Lung microvascular endothelial cell (primary cell): ENCODE measurements at places on chromosomes 6 and 20. TPM values are rescaled to one million over a fixed set of nuclear protein-coding genes. Genes with fewer than 3 reads are reported as not detected.

GRCh38 chr20:38046572-38046971 lies 13.0 kb downstream of the RPRD1B start:
- DNase-seq: no peak

- DNase-seq: no peak
These were observed 401.6 kb upstream of the SULF2 start for GRCh38 chr20:48186915-48187314.

GRCh38 chr20:63490416-63490815 lies 8.5 kb downstream of the EEF1A2 start:
- DNase-seq: no peak

SLC22A23 gene
- 21.8 and 59.3 TPM in 2 replicates for total RNA-seq

DNA sequence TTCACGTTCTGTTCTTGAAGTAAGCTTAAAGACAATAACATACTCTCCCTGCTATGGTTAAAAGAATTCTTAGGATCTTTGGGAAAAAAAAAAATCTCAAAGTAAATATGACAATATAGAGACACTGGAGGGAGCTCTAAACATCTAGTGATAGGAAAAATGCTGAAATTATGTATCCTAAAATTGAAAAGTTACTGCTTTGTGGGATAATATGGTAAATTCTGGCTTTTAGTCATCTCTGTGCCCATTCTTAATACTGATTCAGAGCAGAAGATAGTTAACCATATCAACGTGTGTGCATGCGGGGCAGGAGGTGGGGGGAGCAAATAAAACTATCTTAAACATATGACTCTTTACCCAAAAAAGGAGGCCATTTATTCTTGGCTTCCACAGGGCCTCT lies 165.4 kb downstream of the GMPR start:
- no peak for DNase-seq

MUCL3 gene
- total RNA-seq: not detected in 2 replicates

GRCh38 chr6:144989319-144990107 lies 704.4 kb downstream of the UTRN start:
- peak; percentile 52 for DNase-seq

GABRR1 gene
- not detected in 2 replicates for total RNA-seq

DNA sequence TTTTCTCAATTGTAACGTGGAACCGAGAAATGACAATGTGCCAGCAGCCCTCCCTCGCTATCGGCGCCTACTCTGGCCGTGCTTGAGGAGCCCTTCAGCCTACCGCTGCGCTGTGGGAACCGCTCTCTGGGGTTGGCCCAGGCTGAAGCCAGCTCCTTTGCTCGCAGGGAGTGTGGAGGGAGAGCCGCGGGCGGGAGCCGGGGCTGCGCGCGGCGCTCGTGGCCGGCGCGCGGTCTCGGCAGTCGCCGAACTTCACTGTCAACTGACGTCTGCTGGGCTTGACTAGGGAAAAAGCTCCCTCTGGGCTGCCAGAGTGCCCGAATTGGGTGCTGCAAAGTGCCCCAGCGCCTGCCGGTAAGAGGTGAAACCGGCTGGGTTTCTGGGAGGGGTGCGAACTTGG lies 29.7 kb upstream of the GCNT2 start:
- no peak for DNase-seq
